ENCODE measurements at places on chromosomes 3 and 15. TPM values are rescaled to one million over a fixed set of nuclear protein-coding genes. Genes with fewer than 3 reads are reported as not detected.

GRCh38 chr3:123365450-123366143 is 83.3 kb downstream of the ADCY5 start:
- H3K4me3 ChIP-seq, result no peak overlapping the region
- DNase-seq, result no peak
- no peaks in the 10 kb centered on the region for H3K27me3 ChIP-seq
- peaks cover 14% of the 10 kb centered on the region for H3K4me1 ChIP-seq

GRCh38 chr15:58331560-58331912 is 100.3 kb upstream of the LIPC start:
- peaks cover 15% of the 10 kb centered on the region for H3K4me1 ChIP-seq
- H3K27me3 ChIP-seq, result no peaks in the 10 kb centered on the region
- H3K27ac ChIP-seq, result peak overlapping the region; percentile 74
- no peaks in the 10 kb centered on the region for H3K36me3 ChIP-seq

- H3K27me3 ChIP-seq, result no peaks in the 10 kb centered on the region
- H3K4me3 ChIP-seq, result no peak overlapping the region
- no peak overlapping the region for H3K27ac ChIP-seq
- no peaks in the 10 kb centered on the region for H3K4me1 ChIP-seq
- no peaks in the 10 kb centered on the region for H3K36me3 ChIP-seq
Measured at GRCh38 chr3:46571684-46572083, 5.6 kb upstream of the LRRC2 start.

DNA sequence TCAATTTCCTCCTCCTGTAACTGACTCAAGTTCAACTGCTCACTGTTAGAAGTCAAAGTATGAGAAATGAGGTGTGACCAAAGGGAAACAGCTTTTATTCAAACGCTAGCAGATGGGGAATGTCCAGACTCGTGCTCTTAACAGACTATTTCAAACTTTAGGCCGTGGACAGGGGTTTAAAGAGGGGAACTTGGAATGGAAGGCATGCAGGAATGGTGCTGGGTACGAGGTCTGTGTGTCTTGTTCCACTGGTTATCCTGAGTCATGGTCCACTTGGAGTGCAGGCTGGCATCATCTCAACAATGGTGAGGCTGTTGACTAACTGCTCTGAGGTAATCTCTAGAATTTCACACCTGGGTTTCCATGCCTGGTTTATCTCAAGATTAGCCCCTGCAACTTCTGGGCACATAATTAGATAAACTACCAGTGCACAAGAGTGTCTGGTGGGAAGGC is 22.9 kb upstream of the DNAAF4 start:
- DNase-seq, result peak; percentile 95
- H3K27me3 ChIP-seq, result no peaks in the 10 kb centered on the region
- H3K36me3 ChIP-seq, result no peaks in the 10 kb centered on the region
- H3K4me3 ChIP-seq, result no peak overlapping the region

Gene CFAP91
- total RNA-seq, result 19.0 TPM

Gene CHRNA3
- 0.06 TPM for total RNA-seq

Gene PATL2
- 2.4 TPM for total RNA-seq

Data from lung (tissue), 17 donors.